ENCODE measurements at places on chromosomes 11 and 22. TPM values are rescaled to one million over a fixed set of nuclear protein-coding genes. Genes with fewer than 3 reads are reported as not detected.

DNA sequence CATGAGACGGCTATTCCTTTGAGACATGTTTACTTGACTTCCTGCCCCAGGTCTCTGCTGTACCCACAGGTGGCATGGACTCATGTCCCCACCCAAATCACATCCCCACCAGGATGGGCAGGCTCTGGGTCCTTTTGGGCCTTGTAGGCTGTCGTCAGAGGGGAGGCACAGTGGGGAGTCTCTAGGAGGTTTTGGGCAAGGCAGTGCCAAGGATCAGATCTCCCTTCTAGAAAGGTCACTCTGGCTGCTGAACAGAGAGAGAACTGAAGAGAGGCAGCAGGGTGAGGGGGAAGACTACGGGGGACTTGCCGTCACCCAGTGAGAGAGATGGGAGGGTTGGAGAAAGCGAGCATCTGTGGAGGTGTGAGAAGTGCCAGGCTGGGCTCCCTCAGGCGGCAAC, 4.6 kb upstream of the KCNQ1OT1 start:
- DNase-seq, result no peak

DNA sequence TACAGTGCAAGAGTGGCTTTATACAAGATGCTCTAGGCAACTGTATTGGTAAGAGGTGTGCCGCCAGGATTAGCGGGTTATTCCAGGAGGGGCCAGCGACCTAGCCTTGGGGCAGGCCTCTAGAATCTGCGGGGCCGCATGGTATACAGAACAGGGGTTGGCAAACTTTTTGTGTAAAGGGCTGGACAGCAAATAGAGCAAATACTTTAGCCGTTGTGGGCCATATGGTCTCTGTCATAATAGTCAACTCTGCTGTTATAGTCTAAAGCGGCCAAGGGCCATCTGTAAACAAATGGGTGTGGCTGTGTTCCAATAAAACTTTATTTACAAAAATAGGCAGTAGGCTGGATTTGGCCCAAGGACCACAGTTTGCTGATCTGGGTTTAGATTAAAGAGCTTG, 32.6 kb downstream of the FBLN1 start:
- no peak for DNase-seq

The TMEM25 gene
- polyA plus RNA-seq, result 28.2 TPM

DNA sequence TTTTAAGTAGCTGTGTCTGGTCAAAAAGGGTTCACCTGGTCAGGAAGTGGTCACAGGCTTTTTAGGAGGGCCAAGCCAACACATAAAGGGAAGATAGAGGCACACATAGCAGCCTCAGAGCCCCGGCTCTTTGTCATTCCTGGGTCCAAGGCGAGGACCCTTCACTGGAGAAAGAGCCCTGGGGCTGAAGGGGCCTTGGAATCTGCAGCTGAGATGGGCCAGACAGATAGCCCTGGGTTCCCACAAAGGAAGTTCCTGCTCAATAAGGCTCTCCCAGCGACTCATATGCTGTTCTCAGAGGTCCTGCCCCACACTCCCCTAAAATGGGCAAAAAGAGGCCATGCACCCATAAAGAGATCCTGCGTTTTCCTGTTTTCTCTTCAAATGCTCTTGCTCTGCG, 77.7 kb downstream of the LINC01488 start:
- DNase-seq, result no peak

The SOX6 gene
- 17.2 TPM for polyA plus RNA-seq

GRCh38 chr22:17773606-17774205, 563 bp downstream of the BID start:
- no peak for DNase-seq

DNA sequence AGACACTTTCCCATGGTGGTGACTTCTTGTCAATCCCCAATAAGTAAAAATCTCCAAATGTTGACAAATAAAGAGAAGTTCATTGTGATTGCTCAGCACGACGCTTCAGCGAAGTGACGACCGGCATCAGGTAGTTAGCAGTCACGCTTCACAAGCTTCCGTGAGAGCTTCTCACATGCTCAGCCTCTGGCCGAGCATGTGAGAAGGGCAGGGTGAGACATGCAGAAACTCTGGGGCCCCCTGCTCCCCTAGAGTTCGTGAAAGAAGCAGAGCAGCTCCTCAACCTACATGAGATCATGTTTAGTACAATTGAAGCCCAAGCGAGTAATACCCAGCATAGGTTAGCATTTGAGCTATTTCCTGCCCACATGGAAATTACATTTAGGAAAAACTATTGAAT, 4.4 kb upstream of the C11orf16 start:
- no peak for DNase-seq

The GLB1L2 gene
- polyA plus RNA-seq, result 21.7 TPM

The GAB2 gene
- polyA plus RNA-seq, result 17.0 TPM

The GAL gene
- 0.65 TPM for polyA plus RNA-seq

- no peak for DNase-seq
Measured at GRCh38 chr11:96263238-96263763, 79.7 kb downstream of the MAML2 start.

The VWA5A gene
- 12.4 TPM for polyA plus RNA-seq

The KRTAP5-2 gene
- polyA plus RNA-seq, result 0.13 TPM

The SPECC1L gene
- polyA plus RNA-seq, result 46.0 TPM

DNA sequence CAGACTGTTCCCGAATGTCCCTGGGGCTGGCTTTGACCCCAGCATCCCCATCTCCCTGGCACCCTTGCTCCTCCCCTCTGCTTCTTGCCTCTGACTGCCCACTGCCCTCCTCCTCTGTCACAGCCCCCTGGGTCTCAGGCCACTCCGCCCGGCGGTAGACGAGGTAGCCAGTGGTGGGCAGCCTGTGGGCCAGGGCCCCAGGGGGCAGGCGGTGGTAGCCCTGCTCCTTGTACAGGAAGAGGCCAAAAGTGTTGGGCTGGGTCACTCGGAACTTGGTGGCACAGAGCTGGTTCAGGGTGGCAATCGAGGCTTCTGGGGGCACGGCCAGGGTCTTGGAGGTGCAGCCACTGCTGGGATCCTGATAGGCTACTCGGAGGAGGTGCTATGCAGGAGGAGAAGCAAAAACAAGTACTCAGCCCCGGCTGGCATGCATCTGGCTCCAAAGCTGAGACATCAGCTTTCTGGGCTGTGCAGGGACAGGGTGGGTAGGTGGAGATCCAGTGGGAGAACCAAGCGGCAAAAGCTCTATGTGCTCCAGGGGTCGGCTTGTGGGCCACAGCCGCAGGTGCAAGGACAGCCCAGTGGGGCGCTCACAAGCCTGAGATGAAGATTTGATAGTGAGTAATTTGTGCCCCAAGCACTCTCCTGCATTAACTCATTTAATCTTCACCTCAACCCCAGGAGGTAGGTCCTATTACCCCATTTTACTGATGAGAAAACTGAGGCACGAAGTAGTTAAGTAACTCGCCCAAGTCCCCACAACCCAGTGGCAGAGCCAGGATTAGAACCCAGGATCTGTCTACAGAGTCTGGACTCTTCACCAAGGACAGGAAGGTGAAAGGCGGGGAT, 3.6 kb downstream of the RIN1 start:
- no peak for DNase-seq

The PRG3 gene
- 1.2 TPM for polyA plus RNA-seq

The PRRG4 gene
- 7.4 TPM for polyA plus RNA-seq

- peak; percentile 77 for DNase-seq
Measured at GRCh38 chr22:19959043-19959586, 17.5 kb upstream of the TXNRD2 start.

DNA sequence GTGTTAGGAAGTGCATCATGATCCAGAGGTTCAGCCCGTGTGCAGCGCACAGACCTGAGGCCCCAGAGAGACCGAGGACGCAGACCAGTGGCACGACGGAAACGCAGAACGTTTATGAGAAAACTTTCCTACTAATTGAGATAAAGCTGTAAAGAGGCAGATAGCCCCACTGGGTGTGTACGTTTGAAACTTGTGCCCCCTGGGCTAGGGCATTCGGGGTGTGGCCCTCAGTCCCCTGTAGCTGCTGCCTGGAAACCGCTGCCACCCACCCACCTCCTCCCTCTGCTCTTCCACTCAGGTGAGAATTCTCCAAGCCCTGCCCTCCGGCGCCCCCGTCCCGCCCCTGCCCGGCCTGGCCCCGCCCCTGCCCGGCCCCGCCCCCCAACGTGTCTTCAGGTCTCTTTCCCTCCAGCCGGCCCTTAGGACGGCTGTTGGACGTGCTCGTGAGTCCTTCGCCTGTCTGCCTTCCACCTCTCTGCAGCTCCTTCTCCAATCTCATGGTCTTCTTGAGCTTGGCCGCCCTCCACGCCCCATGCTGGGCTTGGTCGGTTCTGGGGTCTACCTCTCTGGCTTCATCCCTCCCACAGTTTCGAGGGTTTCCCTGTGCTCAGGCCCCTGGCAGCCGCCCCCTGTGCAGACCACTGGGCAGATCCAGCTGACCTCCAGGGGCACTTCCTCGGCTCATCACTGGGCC, 12.1 kb downstream of the MAPK8IP2 start:
- DNase-seq, result no peak

DNA sequence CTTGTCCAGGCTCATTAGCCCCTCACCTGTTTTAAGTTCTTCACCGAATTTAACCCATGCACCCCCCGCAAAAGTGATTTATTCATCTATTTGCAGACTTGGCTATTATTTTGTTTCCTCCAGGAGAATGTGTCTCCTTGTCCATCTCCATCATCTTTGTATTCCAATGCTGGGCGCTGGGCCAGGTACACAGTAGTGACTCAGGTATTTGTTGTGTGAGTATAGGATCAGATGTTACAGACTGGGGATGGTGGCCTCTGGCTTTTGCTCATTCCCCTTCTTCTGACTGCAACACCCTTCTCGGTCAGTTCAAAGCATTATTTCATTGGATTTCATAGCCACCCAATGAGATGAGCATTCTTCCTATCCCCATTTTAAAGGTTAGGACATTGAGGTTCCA, 408.2 kb downstream of the MN1 start:
- no peak for DNase-seq

GRCh38 chr11:2533587-2534133, 88.9 kb downstream of the KCNQ1 start:
- DNase-seq, result peak; percentile 62

The C11orf16 gene
- polyA plus RNA-seq, result 0.87 TPM

GRCh38 chr11:95296621-95297025, 65.6 kb upstream of the SESN3 start:
- DNase-seq, result no peak

The MOV10L1 gene
- polyA plus RNA-seq, result 0.68 TPM

DNA sequence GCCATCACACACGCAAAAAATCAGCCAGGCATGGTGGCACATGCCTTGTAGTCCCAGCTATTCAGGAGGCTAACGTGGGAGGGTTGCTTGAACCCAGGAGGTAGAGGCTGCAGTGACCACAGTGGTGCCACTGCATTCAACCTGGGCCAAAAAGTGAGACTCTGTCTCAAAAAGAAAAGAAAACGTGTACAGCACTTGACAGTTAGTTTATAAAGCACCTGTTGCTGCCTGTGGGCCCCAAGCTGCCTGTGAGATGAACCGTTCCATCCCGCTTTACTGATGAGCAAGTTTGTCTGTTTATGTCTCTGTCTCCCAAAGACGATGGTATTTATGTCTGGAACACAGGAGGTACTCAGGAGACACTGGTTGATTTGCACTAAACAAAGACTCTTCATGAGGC, 1.5 kb upstream of the PRR5 start:
- no peak for DNase-seq

DNA sequence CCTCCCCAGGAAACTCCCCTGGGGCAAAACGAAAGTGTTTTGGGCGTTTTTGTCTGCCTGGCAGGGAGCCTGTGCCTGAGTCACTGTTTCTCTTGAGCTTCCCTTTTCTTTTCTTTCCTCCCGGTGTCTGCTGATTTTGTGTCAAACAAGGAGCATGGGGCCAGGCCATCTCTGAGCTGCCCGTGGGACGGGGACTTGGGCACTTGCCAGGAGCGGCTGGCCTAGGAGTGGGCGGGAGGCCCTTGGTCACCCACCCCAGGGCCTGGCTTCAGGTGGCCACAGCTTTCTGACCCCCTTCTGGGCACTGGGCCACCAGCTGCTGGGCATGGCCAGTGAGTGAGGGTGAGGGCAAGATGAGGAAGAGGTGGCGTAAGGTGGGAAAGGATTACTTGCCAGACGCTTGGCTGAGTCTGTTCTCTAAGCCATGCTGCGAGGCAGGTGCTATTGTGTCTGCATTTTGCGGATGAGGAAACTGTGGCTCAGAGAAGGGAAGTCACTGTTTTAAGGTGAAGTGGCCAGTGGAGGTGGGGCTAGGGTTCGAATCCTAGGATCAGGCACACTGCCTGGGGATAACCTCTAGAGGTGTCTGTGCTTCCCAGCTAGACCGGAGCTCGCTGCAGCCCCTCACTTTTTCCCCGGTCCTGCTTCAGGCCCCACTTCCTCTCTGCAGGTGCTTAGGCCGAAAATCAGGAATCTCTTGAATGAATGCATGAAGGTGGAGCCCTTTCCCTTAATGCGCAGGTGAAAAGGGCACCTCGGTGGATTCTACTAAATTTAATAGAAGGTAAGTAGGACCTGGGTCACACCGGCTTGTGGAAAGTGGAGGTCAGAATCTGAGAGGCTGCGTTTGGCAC, 7.8 kb upstream of the NFAM1 start:
- DNase-seq, result no peak

GRCh38 chr11:126502982-126503381, 147.5 kb downstream of the ST3GAL4 start:
- no peak for DNase-seq

DNA sequence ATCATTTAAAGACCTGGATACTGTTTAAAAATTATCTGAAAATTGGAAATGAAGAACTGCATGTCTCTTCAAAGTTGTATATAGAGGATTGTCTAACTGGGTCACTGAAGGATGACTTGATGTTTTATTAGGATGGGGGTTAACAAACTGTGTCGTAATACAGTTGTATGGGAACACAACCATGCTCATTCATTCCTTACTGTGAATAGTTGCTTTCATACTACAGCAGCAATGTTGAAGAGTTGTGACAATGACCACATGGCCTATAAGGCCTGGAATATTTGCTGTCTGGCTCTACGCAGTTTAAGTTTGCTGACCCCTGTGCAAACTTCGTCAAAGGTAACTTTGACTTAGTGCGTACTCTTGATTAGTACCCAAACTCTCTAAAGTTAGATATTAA, 38.4 kb downstream of the FDX1 start:
- DNase-seq, result no peak

DNA sequence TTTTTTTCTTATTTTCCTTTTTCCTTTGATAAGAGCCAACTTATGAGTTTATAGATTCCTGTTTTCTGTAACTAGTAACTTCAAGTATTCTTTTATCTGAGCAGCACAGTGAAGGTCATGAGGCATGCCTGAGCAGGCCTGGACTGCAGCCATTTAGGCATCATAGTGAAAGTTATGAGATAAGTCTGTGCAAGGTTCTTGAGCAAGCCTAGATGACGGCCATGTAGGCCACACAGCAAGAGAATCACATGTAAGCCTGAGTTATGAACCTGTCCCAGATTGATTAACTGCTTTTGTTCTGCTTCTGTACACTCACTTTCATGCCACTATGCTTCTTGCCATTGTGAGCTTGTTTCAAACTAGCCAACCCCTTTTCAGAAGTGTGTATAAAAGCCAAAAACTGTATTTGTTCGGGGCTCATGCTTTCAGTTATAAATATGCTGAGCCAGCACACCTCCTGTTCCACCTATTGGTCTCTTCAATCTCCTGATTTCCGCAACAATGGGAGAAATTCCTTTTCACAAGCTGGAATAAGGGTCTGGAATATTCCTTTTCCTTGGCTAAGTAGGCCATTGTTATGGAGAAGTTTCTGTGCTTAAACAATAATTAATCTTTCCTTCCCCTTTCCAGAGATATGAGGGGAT, 745.7 kb downstream of the FAM181B start:
- DNase-seq, result no peak

Measured in left renal cortex interstitium (tissue), 4 donors.